Progenitor cell of endocrine pancreas (in vitro differentiated cells): ENCODE measurements at places on chromosomes 5 and 9. TPM values are rescaled to one million over a fixed set of nuclear protein-coding genes. Genes with fewer than 3 reads are reported as not detected.

SLC22A4 gene
- total RNA-seq = 0.48 TPM in 1 of 2 replicates, not detected in the other

TRPM3 gene
- total RNA-seq = 1.6 and 2.6 TPM in 2 replicates

PLEKHG4B gene
- 56.8 and 59.5 TPM in 2 replicates for total RNA-seq

GRIA1 gene
- total RNA-seq = 0.13 TPM in 1 of 2 replicates, not detected in the other

DNA sequence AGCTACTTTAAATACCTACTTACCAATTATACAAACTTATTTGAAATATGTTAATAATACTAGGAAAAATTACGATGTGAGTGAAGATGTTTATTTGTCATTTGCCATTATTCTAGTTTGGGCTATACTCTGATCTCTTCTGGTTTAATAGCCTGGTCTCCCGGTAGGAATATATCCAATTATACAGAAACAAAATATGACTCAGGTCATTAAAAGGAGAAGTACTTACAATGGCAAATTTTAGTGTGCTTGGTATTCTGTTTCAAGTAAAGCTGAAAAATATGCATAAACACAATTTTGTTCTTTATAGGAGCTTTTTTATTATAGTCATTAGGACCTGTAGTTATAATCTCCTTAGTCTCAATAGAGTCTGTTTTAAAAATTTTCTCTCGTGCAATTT lies 176.8 kb downstream of the SLCO4C1 start:
- H3K36me3 ChIP-seq = no peaks in the 10 kb centered on the region
- no peak for DNase-seq
- peaks cover 18% of the 10 kb centered on the region for H3K4me1 ChIP-seq
- no peaks in the 10 kb centered on the region for H3K27me3 ChIP-seq

DNA sequence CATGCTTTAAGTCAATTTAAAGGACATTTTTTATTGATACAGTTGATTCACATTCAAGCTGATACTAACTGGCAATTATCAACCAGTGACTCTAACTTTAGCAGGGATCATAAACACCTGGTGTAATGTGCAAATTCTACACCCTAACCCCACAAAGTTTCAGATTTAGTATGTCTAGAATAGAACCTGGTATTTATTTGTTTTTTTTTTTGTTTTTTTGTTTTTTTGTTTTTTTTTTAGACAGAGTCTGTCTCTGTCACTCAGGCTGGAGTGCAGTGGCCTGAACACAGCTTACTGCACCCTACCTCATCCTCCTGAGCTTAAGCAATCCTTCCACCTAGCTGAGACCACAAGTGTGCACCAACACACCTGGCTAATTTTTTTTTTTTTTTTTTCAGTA lies 311.2 kb upstream of the SEMA6A start:
- H3K4me3 ChIP-seq = no peak overlapping the region
- no peaks in the 10 kb centered on the region for H3K36me3 ChIP-seq
- DNase-seq = no peak

DNA sequence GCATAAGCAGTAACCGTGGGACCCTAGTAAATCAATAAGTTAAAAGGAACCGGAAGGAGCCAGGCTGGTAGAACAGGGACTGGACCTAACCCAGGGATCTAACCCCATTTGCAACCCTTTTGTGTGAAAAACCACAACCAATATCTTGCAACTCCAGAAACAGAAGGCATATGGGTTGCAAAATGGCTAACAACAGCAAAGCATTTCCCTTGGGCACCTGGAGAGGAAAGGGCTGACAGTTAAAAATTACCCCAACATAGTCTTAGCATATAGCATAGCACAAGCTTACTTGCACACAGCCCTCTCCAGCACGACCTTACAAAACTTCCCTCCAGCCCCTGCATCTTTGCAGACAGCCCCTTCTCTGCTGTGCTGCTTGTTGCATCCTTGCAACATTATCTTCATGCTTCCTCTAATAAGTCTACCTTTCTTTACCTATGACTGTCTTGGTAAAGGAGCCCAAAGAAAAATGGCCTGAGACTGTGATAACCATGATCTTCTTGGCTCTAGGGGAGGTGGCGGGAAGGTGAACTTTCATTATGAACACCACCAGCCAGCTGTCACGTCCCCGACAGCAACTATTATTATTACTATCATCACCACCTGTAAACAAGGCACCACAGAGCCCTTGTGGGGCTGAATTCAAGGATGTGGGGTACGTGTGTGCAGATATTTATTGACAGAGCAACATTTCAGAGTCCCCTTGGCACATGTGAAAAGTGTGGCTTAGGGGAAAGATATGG lies 49.8 kb downstream of the PRRC1 start:
- H3K27ac ChIP-seq = no peak overlapping the region
- H3K4me1 ChIP-seq = no peaks in the 10 kb centered on the region
- H3K4me3 ChIP-seq = no peak overlapping the region
- peaks cover 7% of the 10 kb centered on the region for H3K27me3 ChIP-seq
- H3K36me3 ChIP-seq = no peaks in the 10 kb centered on the region

GRCh38 chr9:85884256-85884655 lies 56.7 kb upstream of the NAA35 start:
- no peak overlapping the region for H3K27ac ChIP-seq
- no peak overlapping the region for H3K4me3 ChIP-seq
- H3K36me3 ChIP-seq = peaks cover 26% of the 10 kb centered on the region
- no peak for DNase-seq

DNA sequence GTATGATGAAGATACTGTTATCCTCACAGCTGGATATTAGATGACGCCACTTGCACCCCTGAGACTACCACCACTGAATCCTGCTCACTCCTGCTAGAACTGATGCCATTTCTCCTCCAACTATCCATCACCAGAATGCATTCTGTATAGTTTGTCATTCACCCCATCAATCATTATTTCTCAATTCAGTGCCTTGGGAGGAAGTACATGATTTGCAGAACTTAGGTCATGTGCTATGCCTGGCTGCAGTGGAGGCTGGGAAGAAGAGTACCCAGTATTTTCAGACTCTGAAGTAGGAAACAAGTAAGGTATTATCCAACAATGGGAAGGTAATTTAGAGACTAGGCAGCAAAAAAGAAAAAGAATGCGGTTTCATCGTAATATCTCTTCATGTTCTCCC lies 26.2 kb upstream of the HSD17B4 start:
- no peak for DNase-seq
- H3K4me1 ChIP-seq = peaks cover 14% of the 10 kb centered on the region
- no peaks in the 10 kb centered on the region for H3K27me3 ChIP-seq
- H3K36me3 ChIP-seq = no peaks in the 10 kb centered on the region

GRCh38 chr9:110996436-110997220 lies 41.6 kb downstream of the LPAR1 start:
- no peak overlapping the region for H3K27ac ChIP-seq
- no peaks in the 10 kb centered on the region for H3K27me3 ChIP-seq

- no peak for DNase-seq
- H3K4me3 ChIP-seq = no peak overlapping the region
- no peak overlapping the region for H3K27ac ChIP-seq
- H3K36me3 ChIP-seq = peaks cover 1% of the 10 kb centered on the region
- H3K4me1 ChIP-seq = peaks cover 26% of the 10 kb centered on the region
- H3K27me3 ChIP-seq = peaks cover 3% of the 10 kb centered on the region
Observed at GRCh38 chr9:75083188-75083970, 4.6 kb downstream of the NMRK1 start.

GRCh38 chr5:57695706-57696388 lies 213.2 kb upstream of the ACTBL2 start:
- H3K27ac ChIP-seq = peak overlapping the region; percentile 17
- no peak overlapping the region for H3K4me3 ChIP-seq
- no peaks in the 10 kb centered on the region for H3K27me3 ChIP-seq
- DNase-seq = no peak
- no peaks in the 10 kb centered on the region for H3K36me3 ChIP-seq

- H3K36me3 ChIP-seq = peaks cover 23% of the 10 kb centered on the region
- no peak overlapping the region for H3K4me3 ChIP-seq
- no peak for DNase-seq
- no peak overlapping the region for H3K27ac ChIP-seq
Observed at GRCh38 chr5:16665601-16666000, 48.8 kb upstream of the RETREG1 start.

- H3K4me3 ChIP-seq = peak within 1 kb of the TSS; percentile 89
- peak within 1 kb of the TSS; percentile 88 for H3K27ac ChIP-seq
- H3K27me3 ChIP-seq = peaks cover 7% of the 10 kb centered on the region
- no peaks in the 10 kb centered on the region for H3K36me3 ChIP-seq
Observed at GRCh38 chr5:58582803-58583491, at the start of gene RAB3C. Gene RAB3C (plus strand): TSS chr5:58583075. CDS start chr5:58583209, 134 bp downstream.

DNA sequence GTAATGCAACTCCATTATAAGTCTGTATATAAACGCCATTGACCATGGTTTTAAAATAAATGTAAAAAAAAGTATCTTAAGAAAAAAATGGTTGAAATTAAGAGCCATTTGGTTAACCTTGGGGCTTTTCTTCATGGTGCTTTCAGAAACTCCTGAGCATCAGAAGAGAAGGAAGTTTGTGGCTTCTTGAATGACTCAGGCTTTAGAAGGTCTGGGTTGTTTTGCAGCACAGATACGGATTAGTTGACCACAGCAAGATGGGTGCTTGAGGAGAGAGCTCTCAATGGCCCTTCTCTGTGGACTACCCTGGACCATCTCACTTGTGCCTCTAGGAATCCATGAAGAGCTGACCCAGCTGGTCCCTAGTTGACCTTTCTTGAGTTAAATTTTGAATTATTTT lies 189.5 kb downstream of the TMEM38B start:
- H3K27ac ChIP-seq = no peak overlapping the region
- H3K4me1 ChIP-seq = peaks cover 5% of the 10 kb centered on the region
- H3K4me3 ChIP-seq = no peak overlapping the region
- no peak for DNase-seq

DNA sequence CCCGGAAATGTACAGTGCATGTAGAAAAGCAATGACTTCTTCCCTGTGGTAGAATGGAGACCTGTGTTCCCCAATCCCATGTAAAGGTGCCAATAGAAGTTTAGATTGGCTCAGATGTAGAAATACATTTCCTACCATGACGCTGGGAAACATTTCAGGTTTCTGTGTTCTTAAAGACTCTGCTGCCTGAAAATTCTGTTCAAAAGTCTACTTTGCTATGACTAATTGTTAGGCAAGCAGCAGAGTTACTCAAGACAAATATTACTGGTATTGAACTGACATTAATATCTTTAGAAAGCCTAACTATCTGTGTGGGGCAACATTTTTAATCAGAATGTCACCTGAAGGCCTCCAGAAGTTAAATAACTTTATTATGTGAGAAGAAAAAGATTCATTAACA lies 75.5 kb upstream of the ELL2 start:
- H3K27me3 ChIP-seq = no peaks in the 10 kb centered on the region
- no peak overlapping the region for H3K4me3 ChIP-seq

GRCh38 chr5:163561339-163561738 lies 55.9 kb downstream of the MAT2B start:
- H3K27ac ChIP-seq = no peak overlapping the region
- no peak overlapping the region for H3K4me3 ChIP-seq
- peaks cover 4% of the 10 kb centered on the region for H3K27me3 ChIP-seq
- no peaks in the 10 kb centered on the region for H3K36me3 ChIP-seq
- peaks cover 15% of the 10 kb centered on the region for H3K4me1 ChIP-seq
- no peak for DNase-seq

DNA sequence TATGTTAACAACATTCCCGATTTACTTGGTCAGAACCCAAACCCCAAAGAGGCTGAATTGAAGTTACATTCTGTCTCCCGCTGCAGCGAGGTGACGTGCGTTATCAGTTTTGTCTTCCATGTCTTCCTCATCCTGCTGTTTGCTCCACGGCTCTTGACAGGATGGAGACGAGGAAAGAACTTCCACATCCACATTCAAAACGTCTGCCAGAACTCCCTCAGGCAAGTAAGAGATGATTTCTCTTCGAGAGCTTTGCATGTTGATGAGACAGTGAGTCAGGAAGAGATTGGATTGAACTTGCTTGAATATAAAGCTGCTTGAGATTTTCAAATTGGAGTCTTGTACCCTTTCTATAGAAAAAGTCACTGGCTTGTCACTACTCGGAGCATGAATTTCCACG lies 242.6 kb downstream of the AUH start:
- peaks cover 2% of the 10 kb centered on the region for H3K36me3 ChIP-seq
- H3K27me3 ChIP-seq = peaks cover 2% of the 10 kb centered on the region
- H3K4me3 ChIP-seq = no peak overlapping the region
- H3K27ac ChIP-seq = no peak overlapping the region

GRCh38 chr9:137580209-137580953 lies 1.7 kb upstream of the DPH7 start:
- DNase-seq = no peak
- H3K27ac ChIP-seq = no peak overlapping the region
- H3K4me1 ChIP-seq = peaks cover 10% of the 10 kb centered on the region
- no peaks in the 10 kb centered on the region for H3K36me3 ChIP-seq

- H3K27ac ChIP-seq = no peak overlapping the region
- H3K4me3 ChIP-seq = no peak overlapping the region
- no peak for DNase-seq
- peaks cover 4% of the 10 kb centered on the region for H3K4me1 ChIP-seq
Observed at GRCh38 chr9:18327121-18327520, 146.8 kb upstream of the ADAMTSL1 start.

GRCh38 chr9:132997591-132997990 lies 19.1 kb downstream of the GFI1B start:
- H3K4me3 ChIP-seq = no peak overlapping the region
- no peaks in the 10 kb centered on the region for H3K36me3 ChIP-seq
- peaks cover 8% of the 10 kb centered on the region for H3K4me1 ChIP-seq
- H3K27me3 ChIP-seq = peaks cover 36% of the 10 kb centered on the region
- DNase-seq = no peak
- no peak overlapping the region for H3K27ac ChIP-seq

DNA sequence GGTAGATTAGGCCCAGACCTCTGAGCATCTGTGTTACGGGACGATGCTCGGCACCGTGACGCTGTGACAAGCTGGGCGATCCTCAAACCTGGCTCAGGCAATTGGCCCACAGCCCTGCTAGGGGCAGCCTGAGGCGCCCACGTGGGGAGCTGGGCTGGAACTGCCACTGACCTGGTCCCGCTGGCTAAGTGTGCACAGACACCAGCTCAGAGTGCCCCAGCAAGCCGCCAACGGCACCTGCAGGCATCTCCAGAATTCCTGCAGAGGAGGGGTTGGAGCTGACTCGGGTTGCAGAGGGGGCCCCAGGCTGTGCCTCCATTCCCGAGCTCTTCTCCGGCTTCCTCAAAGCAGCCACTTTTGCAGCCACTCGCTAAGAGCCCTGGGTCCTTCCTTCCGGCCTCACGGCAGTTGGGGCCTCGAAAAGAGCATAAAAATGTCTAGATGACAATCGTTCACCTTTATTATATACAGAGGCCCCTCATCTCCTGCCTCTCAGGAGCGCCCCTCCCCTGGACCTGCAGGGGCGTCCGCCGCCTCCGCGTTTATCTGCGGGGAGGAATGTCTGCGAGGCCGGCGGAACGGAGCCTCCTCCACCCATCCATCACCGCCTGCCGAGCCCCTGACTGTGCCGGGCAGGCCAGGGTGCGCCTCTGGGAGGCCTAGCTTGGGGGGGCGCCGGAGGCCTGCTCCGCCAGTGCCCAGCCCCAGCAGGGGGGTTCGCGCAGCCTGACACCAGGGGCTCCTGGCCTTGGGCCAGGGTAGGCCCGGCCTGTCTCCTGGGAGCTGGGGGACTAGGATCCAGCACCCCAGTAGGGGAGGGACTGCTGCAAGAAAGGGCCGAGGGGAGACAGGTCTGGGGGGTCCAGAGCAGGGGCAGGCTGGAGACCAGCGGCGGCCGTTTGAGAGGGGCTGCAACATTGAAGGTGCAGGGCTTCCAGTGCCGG lies 144.9 kb downstream of the BARX1 start:
- no peak for DNase-seq
- peaks cover 18% of the 10 kb centered on the region for H3K4me1 ChIP-seq
- no peak overlapping the region for H3K4me3 ChIP-seq
- H3K27me3 ChIP-seq = peaks cover 8% of the 10 kb centered on the region
- H3K36me3 ChIP-seq = no peaks in the 10 kb centered on the region
- no peak overlapping the region for H3K27ac ChIP-seq

- H3K36me3 ChIP-seq = peaks cover 4% of the 10 kb centered on the region
- peaks cover 6% of the 10 kb centered on the region for H3K4me1 ChIP-seq
- DNase-seq = no peak
- no peaks in the 10 kb centered on the region for H3K27me3 ChIP-seq
- no peak overlapping the region for H3K27ac ChIP-seq
Observed at GRCh38 chr5:73900566-73900965, 274.6 kb downstream of the ARHGEF28 start.
